ENCODE measurements at places on chromosomes 1 and 21.

- no peak for DNase-seq
Measured at GRCh38 chr1:246788895-246789338, 64.7 kb downstream of the SCCPDH start.

GRCh38 chr21:45266518-45267389 is 20.9 kb downstream of the POFUT2 start:
- no peak for DNase-seq

DNA sequence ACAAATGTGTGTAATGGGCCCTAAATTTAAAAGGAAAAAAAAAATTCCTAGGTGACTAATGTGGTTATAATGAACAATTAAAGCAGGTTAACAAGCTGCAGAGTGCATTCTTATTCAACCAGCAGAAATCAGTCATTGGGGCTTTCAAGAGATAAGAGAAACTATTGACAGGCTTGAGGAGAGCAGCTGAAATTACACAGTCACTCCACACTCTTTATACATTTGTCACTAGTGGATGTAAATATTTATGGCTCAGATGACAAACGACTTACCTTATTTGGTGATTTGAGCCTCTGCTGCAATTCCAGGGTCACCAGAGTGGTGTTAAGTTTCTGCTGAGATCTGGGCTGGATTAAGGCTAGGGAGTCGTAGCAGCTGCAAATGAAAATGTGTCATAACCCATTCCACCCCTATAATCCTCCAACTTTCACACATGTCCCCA is 896.3 kb downstream of the TTLL7 start:
- peak; percentile 79 for DNase-seq

- no peak for DNase-seq
Measured at GRCh38 chr1:207935166-207935583, 24.2 kb upstream of the CD34 start.

- DNase-seq, result no peak
Measured at GRCh38 chr1:11842154-11843041, 5.2 kb downstream of the NPPA start.

- no peak for DNase-seq
Measured at GRCh38 chr1:160560806-160561205, 18.5 kb downstream of the CD84 start.

- DNase-seq, result no peak
Measured at GRCh38 chr1:94101613-94102525, 19.1 kb downstream of the ABCA4 start.

- DNase-seq, result no peak
Measured at GRCh38 chr1:204529371-204529895, 13.2 kb downstream of the MDM4 start.

DNA sequence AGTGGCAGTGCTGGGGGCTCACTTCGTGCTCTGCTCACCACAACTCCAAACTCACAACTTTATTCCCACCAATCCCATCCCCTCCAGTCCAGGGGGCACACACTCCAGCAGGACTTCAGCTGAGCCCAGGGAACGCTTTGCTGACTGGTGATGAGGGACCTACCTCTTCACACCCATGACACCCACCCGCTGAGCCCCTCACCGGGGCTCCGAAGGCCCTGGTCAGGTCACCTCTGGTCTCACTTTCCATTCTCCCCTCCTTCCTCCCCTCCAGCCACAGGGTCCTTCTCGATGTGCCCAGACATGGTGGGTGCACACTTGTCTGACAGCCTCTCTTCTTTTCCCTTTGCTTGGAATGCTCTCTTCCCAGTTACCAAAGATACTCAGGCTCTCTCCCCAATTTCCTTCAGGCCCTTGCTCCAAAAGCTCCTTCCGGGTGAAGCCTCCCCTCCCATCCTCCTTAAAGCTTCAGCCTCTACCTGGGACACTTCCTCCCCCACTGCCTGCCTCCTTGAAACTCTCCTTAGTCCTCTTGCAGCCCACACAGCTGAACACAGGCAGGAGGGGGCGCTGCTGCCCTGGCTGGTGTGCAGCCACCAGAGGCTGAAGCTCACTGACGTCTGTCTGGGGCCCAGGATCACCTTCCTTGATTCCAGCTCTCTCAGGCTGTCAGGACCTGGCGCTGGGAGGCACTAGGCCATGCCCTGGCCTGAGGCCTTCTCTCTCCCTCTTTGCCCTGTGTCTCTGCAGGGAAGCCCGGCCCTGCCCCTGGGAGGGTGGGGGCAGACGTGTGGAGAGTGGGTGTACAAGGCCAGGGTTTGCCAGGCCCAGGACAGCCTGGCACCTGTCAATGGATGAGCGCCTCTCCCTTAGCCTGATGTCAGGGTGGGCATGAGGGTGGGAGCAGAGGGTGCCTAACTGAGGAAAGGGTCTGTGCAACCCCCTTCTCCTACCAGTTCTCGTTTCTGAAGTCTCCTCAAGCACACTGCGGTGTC is 1.6 kb downstream of the KCNE1 start:
- peak; percentile 1 for DNase-seq

DNA sequence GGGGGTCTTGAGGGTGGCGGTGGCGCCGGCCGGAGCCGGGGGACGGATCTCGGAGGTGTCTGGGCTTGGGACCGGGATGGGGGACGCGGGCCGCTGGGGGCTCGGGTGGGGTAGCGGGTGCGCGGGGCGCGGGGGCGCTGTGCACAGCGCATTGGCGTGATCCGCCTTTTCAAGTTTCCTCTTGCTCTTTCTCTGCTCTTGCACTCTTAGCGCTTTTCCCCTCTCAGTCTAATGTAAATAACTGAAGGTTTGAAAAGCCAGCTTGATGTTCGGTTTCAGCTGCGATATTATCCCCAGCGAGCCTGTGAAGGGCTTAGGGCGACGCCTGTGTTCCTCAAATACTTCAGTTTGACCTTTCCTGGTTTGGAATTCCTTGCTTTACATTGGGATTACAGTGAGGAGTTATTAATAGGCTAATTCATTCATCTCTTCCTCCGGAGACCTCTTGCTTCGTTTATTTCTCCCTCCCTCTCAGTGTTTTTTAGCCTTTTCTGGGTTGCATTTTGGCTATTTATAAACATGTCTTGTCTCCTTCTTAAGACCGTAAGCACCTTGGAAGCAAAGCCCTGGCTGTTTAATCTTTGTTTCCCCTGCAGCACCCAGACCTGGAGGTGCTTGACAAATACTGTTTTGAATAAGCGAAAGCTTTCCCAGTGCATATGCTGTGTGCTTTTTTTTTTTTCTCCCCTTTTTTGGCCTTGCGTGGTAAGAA is 693 bp downstream of the RAB4A start:
- no peak for DNase-seq

Measured in SHP77 (cell line).